ENCODE measurements at places on chromosomes 7 and 10.

- no peak for DNase-seq
Measured at GRCh38 chr7:130994378-130995115, 260.5 kb upstream of the KLF14 start.

- peak; percentile 50 for DNase-seq
Measured at GRCh38 chr7:47518827-47519226, 63.1 kb downstream of the TNS3 start.

DNA sequence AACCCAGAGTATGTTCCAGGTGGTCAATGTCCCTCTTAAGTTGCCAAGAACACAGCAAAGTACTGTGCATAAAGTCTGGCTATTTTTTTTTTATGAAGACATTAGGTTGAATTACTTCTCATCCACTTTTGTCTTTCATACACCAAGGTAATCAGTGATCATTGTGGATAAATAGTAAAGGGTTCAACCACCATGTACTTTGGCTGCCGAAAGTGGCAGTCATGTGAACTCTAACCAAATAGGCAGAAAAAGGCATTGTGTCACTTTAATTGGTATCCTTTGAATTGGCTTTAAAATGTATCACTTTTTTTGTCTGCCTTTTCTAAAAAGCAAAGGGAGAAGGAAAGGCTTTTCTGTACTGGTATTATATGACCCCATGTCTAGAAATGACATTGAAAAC is 7.3 kb downstream of the ITIH2 start:
- DNase-seq: no peak

DNA sequence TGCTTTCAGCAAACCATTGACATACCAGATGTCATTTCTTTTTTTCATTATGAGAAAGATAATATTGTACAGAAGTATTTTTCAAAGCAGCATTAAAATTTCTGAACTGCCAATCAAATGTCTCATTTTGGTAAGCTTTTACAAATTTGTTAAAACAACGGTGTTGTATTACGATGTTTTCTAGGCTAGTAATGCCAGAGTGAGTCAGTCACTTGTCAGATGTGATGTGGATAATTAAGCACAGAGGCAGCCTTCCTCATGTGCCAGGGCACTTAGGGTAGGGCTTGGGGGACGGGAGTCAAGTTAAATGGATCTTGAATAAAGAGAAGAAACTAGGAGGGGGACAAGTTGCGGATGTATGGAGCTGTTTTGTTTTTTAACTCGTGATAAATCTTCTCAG is 10.1 kb downstream of the PSTK start:
- no peak for DNase-seq

GRCh38 chr7:30412782-30413504 is 65.6 kb downstream of the NOD1 start:
- peak; percentile 59 for DNase-seq

- DNase-seq: no peak
Measured at GRCh38 chr10:104146882-104147281, 24.9 kb downstream of the SFR1 start.

DNA sequence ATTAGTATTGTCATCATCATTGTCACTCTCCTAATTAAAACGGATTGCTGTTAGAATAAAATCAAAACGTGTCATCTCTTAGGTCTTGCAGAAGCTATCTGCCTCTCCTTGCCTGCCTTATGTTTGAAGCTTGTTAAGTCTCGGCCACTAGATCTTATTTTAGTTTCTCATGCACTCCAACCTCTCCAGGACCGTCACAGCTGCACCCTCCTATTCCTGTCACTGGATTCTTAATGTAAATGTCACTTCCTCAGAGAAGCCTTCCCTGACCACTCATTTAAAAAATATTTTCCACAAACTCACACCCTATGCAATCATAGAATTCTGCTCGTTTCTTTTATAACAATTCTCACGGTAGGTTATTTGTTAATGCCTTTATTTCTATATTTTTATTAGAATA is 103.9 kb upstream of the DKK1 start:
- no peak for DNase-seq

- no peak for DNase-seq
Measured at GRCh38 chr10:14674376-14675050, 100.2 kb downstream of the FAM107B start.

- DNase-seq: no peak
Measured at GRCh38 chr7:2787251-2787951, 56.7 kb downstream of the GNA12 start.

GRCh38 chr7:48446721-48447120 is 275.5 kb downstream of the ABCA13 start:
- DNase-seq: no peak

DNA sequence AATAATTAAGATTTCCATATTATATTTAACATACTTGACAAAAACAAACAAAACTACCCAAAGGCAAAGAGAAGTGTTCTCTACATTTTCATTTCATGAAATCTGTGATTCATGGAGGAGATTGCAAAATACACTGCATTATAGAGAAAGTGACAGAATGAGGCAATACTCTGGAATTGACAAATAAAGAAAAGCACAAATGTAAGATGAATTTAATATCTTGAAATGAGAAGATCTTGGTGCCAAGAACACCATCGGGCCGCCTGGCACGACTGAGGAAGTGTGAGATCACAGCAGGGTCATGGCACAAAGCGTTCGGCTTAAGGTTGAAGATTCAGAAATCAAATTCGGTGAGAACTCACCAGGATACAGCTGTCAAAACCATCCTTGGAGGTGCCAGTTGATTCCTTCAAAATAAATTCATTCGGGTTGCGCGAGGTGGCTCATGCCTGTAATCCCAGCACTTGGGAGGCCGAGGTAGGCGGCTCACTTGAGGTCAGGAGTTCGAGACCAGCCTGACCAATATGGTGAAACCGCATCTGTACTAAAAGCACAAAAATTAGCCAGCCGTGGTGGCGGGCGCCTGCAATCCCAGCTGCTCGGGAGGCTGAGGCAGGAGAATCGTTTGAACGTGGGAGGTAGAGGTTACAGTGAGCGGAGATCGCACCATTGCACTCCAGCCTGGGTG is 174.0 kb upstream of the PFKP start:
- DNase-seq: no peak

GRCh38 chr10:70034232-70034631 is 18.4 kb upstream of the MACROH2A2 start:
- no peak for DNase-seq

DNA sequence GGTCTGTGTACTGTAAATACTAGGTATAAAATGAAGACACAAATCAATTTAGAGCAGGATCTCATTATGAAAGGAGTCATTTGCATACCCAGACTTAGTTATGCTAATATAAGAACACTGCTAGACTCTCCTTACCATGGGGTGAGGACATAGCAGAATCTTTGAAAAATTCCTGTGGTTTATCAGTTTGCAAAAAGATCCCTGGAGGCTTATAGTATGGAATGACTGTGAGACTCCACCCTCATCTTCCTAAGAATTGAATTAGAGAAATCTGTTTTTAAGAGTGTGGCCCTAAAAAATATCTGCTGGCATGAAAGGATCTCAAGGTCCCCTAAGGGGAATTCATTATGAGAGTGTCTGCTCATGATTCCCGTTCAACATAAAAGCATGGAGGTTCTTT is 63.2 kb downstream of the WNT2 start:
- DNase-seq: no peak

DNA sequence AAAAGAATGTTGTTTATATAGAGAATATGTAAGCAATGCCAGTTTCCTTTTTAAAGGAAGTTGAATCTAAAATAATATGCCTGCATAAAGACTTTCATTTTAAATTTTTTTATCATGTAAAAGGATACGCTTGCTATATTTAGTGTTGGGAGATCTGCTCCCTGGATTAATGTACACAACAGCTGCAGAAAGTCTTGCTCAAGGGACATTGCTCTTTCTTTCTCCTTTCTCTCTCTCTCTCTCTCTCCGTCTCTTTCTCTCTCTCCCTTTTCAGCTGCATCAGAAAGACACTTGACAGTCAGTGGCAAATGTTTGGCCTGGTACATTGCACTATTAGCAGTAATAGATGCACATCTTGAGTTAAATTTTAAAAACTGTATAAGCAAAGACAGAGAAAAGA is 739 bp downstream of the MYPN start:
- DNase-seq: no peak

GRCh38 chr7:71843676-71844075 is 568.5 kb downstream of the CALN1 start:
- no peak for DNase-seq

DNA sequence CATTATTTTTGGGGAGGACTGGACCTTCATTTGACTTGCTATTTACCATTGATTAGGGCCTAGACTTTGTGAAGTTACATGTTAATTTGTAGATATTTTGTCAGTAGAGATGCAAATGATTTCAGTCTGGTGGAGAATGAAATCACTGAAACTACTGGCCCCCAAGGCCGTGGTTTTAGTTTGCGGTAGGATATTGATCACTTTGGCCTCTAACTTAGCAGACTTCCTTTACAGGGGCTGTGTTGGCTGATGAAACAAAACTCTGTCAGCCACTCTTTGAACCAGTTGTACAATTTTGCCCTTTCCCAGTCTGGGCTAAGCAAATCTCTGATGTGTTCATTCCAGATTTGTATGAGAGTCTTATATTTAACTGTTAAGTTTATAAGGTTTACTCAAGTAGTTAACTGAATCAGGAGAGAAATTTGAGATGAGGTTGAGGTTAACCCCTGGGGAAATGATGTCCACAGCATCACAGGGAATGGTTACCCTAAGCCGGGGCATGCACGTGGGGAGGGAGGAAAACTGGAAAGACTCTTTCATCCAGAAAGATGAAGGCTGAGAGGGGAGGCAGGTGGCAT is 105.7 kb upstream of the INSIG1 start:
- DNase-seq: no peak

GRCh38 chr10:94274142-94274787 is 88.5 kb downstream of the NOC3L start:
- DNase-seq: no peak

DNA sequence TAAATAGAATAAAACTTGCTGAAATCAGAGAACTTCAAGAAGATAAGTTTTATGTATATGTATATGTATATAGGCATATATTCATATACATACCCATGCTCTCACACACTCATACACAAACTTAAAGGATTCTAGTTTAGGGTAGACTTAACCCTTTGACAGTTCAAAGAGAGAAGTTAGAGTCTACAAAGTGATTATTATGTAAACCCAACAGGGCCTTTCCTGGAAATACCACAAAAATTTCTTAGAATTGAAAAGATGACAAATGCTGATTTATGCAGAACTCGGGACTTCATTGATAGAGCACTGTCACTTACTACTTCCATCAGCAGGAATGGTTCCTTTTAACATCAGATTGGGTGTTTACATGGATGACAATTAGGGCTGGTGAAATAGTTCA is 763.5 kb downstream of the AUTS2 start:
- no peak for DNase-seq

- DNase-seq: no peak
Measured at GRCh38 chr7:157682946-157683746, 346.3 kb downstream of the DNAJB6 start.

GRCh38 chr7:133556048-133556447 is 303.2 kb downstream of the EXOC4 start:
- no peak for DNase-seq

DNA sequence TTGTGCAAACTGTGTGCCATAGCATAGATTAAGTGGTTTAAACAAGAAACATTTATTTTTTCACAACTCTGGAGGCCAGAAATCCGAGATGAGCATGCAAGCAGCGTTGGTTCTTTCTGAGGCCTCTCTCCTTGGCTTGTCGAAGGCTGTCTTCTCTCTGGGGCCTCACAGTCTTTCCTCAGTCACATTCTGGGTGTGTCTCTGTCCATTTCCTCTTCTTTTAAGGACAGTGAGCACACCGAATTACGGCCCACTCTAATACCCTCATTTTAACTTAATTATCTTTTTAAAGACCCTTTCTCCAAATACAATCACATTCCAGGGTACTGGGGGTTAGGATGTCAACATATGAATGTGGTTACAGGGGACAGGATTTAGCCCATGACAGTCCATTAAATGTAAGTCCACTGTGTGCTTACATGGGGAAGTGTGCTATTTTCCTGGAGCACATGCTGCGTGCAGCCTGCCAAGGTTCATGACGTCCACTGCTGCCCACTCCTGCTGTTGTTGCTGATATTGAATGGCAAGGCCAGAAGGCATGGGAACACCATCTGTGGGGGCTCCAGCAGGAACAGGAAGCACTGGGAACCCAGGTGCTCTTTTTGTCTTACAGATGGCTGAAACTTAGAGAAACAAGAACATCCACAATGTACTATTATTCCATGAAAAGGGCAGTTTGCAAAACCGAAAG is 365.5 kb downstream of the GALNT17 start:
- DNase-seq: no peak
